NCI-H1092 treated with DMSO at 0.1 percent for 48 hours (cell line): ENCODE measurements at places on chromosomes 3 and 15.

DNA sequence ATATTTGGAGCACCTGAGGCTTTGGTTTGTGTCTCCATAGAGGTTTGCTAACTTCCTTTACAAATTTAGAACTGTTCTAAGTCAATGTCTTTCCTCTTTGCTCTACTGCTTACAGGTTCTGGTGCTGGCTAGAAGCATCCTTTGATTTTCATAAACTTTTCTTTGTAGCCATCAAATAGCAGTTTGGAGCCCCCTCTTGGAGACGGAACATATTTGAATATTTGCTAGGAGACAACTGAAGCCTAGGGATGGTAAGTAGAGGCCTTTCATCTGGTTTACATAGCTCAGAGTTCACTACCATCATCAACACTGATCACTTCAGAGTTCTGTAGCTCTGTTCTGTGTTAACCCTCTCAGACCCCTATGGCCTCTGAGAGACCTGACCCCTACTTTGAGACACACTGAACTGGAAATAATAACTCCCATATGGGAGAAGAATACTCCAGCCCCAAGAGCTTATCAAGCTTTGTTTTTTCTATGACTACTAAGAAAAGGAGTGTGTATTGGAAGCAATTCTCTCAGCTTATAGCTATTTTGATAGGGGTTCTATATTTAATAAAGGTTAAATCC, 420.4 kb downstream of the EPHA3 start:
- DNase-seq = no peak

DNA sequence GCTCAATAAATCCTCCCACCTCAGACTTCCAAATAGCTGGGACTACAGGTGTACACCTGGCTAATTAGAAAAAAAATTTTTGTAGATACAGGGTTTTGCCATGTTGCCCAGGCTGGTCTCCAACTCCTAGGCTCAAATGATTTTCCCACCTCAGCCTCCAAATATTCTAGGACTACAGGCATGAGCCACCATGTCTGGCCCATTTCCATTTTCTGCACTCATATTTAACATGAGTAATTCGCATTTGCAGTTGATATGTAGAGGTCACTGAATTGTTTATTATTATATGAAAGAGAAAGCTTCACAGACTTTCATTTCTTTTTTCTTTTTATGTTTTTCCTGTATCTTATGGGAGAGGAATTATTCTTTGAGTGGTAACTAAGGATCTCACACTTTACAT, 492.7 kb downstream of the CNTN3 start:
- no peak for DNase-seq

GRCh38 chr3:178436773-178437172, 99.5 kb upstream of the KCNMB2 start:
- DNase-seq = peak; percentile 57

GRCh38 chr3:52383446-52383845, 61.5 kb downstream of the SEMA3G start:
- no peak for DNase-seq

DNA sequence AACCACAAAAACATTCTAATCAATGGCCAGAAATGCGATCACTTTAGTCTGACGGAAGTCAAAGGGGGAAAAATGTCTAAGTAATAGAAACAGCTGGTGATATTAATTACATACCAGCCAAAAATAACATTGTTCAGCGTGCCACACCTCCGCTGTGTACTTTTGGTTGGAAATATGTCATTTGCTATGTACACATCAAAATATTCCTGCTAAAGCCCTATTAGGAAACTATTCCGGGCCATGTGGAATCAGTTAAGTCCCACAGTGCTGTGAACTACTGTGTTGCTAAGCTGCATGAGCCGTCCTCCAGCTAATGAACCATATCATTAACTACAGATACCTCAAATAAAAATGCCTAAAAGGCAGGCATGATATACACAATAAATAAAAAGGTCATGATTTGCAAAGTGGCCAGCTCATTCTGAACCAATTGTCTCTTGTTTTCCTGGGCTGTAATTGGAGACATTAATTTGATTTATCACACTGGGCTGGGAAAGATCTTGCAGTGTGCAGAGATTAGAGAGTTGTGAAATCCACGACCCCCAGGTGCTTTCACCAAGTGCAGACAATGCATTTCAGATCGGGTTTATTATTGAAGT, 200.5 kb upstream of the LRTM1 start:
- DNase-seq = no peak

DNA sequence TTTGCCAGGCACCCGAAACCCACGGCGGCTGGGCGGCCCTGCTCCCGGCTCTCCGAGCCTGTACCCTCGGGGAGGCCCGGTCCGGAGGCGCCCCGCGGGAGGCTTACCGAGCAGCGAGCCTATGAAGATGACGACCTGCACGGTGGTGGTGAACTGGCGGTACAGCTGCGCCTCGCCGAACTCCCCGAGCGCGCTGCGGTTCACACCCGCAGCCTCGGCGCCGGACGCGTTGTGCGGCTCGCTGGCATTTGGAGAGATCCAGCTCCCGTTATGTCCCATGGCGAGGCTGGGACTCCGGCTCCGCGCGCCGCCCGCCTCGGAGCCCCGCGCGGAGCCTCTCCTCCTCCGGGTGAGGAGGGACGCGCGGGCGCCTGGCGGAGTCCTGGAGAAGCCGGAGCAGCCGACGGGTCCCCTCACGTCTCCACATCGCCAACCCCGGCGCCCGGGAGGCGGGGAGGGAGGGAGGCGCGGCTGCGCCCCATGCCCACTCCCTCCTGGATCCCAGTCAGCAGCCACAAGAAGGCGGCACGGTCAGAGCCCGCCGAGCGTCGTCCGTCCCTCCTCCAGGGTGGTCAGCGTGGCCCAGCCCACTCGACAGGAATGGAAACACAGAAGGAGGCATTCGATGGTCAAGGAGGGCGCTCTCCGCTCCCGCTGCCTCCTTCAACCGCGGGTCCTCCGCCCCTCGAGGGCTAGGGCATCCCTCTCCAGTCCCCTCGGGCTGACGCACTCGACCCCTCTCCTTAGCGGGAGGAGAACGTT, at the start of gene GPR176:
Gene GPR176 (minus strand): TSS at position 519 of the 762 bp plus-strand sequence. CDS start 240 bp downstream, at position 279.
- DNase-seq = peak; percentile 68

DNA sequence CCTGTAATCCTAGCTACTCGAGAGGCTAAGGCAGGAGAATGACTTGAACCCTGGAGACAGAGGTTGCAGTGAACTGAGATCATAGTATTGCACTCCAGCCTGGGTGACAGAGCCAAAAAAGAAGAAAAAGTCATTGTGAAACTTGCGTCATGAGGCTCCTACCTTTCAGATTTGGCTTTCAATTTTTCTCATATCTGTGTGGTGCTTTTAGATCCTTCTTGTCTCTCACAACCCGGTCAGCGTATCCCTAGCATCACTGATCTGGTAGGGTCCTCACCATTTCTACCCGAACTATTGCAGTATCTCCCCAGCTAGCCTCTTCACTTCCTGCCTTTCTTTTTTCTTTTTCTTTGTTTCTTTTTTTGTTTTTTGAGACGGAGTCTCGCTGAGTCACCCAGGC, 21.6 kb upstream of the GCNT3 start:
- no peak for DNase-seq

DNA sequence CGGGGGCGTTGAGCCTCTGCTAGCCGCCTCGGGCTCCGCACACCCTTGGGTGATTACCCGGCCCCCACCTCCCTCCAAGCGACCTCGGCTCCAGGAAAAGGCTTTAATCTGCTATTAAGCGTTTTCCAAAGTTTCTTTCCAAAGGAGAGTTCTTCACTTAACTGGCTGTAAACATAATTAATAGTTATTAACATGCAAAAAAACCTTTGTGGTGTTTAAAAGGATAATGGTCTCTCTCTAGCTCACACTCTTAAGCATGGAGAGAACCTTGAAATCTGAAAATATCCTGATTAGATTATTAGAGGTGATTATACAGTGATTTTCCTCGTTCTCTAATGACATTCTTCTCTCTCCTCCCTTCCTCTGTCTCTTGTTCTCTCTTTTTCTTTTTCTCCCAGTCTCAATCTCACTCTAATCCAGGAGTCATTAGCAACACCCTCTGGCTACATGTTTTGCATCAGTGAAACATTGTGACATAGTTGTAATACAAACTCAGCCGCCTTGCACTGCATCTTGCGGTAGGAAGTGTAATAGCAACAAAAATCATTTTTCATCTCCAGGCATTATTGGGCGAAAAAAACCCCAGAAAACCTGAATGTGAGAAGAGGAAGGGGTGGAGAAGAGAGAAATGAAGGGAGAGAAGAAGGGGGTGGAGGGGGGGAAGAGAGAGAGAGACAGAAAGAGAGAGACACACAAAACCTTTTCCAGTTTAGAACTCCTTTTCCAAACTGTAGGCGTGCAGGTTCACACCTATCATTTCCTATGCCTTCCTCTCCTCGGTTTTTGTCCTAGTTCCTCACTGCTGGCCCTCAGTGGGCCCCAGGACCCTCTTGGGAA, 24.4 kb downstream of the NR2F2 start:
- no peak for DNase-seq

- no peak for DNase-seq
Observed at GRCh38 chr3:73203633-73204032, 142.2 kb downstream of the EBLN2 start.

DNA sequence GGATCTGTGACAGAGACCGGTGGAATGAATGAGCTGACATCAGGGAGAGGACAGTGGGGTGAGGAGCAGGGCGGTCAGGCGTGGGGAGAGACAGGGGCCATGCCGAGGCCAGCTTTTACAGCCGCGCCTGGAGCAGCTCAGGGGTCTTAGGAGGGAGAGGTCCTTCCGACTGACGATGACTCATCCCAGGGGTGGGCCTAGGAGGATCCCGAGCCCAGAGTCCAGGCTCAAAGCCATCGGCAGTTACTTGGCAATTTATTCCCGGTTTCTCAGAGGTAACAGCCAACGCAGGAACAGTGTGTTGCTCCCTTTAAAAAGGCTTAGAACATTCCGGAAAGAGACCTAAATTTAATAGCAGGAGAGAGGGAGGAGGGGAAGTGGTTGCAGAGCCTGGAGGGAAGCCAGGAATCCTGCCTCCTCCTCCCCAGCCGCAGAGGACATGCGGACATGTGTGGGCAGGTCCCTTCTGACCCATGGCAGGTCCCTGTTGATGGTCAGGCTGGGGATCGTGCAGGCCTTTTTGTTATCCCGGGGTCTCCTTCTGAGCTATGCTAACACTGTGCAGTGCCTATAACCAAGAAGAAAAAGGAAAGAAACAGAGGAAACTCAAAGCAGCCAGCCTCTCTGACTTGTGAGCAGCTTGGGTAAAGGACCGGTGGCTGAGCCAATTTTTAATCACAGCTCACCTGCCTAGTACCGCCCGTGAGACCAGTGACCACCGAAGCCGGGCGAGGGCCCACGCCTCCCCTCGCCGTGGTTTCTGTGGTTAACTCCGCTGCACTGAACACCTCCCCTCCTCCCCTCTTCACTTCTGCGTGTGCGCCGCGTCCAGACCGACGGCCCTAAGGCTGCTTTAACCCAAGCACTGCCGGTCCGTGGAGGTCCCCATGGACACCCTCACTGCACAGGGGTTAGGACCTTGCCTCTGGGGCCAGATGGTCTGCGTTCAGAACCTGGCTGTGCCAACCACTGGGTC, 392.4 kb upstream of the PROK2 start:
- DNase-seq = no peak

GRCh38 chr3:177929310-177929709, 606.9 kb upstream of the KCNMB2 start:
- no peak for DNase-seq

GRCh38 chr3:184241447-184242296, 7.1 kb downstream of the ALG3 start:
- no peak for DNase-seq

DNA sequence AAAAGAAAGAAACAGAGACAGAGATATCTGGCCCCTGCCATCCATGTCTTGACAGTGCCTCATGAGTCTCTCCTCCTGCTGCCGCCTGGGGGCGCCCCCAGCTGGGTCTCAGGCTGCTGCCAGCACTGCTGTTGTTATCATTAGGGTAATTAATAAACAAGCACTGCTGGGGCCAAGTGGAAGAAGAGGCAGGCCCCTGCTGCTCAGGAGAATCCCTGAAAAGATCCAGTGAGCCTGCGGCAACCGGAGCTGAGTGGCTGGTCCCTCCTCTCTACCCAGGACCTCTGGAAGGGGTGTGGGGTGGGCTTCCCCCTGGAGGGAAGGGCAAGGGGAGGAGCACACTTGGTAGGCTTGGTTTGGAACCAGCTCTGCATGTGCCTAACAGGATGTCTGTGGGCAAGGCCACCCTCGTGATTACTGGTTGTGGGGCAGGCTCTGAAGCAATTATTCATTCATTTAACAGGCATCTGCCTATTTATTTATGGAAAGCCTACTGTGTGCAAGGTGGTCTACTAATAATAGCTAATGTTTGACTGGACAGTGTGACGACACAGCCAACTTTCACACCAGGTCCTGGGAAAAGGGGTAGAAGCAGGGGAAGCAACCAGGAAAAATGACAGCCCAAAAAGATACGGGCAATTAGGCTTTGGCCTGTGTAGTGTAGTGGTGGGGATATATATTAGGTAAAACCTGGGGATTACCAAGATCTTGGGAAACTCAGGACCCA, 1.2 kb upstream of the TYRO3 start:
- DNase-seq = peak; percentile 22

GRCh38 chr15:99426431-99427105, 139.2 kb upstream of the MEF2A start:
- DNase-seq = no peak

GRCh38 chr15:77347197-77347596, 72.7 kb downstream of the PEAK1 start:
- DNase-seq = no peak

GRCh38 chr3:142947799-142948575, 15.5 kb downstream of the PAQR9 start:
- no peak for DNase-seq

GRCh38 chr3:96190024-96190616, 624.3 kb upstream of the EPHA6 start:
- DNase-seq = no peak

GRCh38 chr3:57556459-57557084, 498 bp downstream of the PDE12 start:
- DNase-seq = no peak

- DNase-seq = peak; percentile 83
Observed at GRCh38 chr15:65939901-65940617, 70.8 kb downstream of the RAB11A start.

DNA sequence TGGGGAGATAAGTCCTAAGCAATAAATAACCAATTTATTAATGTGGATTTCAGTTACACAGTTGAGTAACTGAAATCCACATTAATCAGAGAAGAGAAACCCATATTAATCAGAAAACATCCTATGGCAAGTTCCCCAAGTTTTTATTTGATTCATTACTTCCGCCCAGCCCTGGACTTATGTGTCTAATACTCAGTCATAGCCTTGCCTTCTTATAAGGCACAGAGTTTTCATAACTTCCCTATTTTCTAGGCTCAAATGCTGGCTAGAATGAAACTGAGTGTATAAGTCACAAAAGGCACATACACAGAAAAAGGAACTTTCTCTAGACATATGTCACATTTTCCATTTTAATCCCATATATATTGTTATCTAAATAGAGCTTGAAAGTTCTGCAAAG, 28.8 kb downstream of the CD47 start:
- DNase-seq = no peak
